Suprapubic skin (tissue), 4 donors: ENCODE measurements at places on chromosomes 5 and 9.

DNA sequence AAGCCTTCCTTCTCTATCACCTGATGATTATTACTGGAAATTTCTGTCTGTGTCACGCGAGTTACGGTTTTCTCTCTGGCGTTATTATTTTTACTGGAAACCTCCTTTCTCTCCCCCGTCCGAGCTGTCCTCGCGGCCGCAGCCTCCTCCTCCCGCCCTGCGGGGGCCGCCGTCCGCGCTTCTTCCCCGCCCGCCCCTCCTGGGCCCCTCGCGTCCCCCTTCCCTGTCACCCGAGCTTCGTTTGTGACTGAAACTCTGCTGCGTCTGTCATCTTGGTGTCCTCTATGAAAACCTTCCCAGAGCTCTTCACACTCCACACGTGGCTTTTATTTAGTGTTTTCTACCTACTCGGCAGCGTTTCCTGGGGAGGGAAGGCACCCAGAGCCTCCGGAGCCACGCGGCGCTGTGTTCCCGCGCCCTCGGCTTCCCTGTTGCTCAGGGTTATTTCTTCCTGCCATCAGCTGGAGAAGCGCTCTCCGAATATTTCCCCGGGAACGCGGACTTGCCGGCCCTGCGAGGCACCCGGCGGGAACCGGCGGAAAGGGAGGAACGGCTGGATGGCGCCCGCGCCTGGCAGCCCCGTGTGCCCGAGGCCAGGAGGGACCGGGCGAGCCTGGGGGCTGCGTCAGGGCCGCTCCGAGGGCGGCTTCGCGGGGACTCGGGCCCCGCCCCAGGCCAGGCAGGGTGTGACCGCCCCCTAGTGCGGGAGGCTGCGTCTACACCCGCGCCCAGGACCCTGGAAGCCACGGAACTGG is 33.9 kb downstream of the TRIP13 start:
- DNase-seq: no peak

- no peak for DNase-seq
These were observed 133.4 kb downstream of the TRPM3 start for GRCh38 chr9:70987986-70988385.

- DNase-seq: no peak
These were observed 15.1 kb downstream of the RPS14 start for GRCh38 chr5:150434464-150434863.

DNA sequence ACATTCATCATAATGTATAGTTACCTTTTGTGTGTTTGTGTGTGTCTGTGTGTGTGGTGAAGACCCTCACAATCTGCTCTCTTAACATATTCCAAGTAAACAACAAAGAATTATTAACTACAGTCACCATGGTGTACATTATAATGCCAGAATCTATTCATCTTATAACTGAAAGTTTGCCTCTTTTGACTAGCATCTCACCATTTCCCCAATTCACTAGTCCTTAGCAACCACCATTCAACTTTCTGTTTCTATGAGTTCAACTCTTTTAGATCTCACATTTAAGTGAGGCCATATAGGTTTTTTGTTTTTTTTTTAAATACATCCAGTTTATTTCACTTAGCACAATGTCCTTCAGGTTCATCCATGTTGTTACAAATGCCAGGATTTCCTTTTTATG is 83.6 kb downstream of the SMC2 start:
- no peak for DNase-seq

DNA sequence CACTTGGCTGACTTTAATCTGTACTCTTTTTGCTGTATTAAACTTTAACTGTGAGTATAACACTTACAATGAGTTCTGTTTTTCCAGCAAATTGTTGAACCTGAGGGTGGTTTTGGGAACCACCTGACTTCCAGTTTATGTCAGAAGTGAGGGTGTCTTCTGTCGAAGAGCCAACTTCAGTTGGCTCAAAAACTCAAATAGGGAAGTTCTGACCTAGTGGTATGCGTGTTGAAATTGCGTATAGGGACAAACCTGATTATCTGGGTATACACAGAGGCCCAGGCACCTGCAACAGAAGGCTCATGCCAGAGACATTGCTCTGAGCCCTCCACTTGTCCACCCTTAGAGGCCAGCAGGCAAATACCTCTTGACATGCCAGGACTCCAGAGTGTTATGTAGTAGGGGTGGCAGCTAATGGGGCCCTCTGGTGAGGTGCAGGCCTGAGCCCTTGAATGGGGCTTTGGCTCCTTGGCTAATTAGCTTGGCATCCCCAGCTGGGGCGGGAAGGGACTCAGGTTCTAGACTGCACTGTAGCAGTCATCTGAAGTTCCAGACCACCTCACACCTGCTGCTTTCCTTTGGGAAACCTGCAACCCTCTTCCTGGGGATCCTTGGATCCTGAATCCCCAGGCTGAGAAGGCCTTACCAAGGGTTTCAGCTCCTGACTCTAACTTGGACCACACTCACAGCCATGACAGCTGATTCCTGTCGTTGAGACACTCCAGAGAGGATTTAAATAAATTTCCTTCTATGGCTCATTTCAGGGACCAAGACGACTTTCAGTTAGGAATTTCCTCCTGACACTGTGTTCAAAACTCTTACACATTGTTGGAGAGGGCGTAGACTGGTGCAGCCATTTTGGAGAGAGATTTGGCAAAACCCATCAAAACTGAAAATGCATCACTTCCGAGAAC is 189.6 kb downstream of the HSPA4 start:
- no peak for DNase-seq

- no peak for DNase-seq
These were observed 19.7 kb downstream of the WWC1 start for GRCh38 chr5:168311061-168311566.

- DNase-seq: no peak
These were observed 216.8 kb upstream of the RGMB start for GRCh38 chr5:98556712-98557111.

DNA sequence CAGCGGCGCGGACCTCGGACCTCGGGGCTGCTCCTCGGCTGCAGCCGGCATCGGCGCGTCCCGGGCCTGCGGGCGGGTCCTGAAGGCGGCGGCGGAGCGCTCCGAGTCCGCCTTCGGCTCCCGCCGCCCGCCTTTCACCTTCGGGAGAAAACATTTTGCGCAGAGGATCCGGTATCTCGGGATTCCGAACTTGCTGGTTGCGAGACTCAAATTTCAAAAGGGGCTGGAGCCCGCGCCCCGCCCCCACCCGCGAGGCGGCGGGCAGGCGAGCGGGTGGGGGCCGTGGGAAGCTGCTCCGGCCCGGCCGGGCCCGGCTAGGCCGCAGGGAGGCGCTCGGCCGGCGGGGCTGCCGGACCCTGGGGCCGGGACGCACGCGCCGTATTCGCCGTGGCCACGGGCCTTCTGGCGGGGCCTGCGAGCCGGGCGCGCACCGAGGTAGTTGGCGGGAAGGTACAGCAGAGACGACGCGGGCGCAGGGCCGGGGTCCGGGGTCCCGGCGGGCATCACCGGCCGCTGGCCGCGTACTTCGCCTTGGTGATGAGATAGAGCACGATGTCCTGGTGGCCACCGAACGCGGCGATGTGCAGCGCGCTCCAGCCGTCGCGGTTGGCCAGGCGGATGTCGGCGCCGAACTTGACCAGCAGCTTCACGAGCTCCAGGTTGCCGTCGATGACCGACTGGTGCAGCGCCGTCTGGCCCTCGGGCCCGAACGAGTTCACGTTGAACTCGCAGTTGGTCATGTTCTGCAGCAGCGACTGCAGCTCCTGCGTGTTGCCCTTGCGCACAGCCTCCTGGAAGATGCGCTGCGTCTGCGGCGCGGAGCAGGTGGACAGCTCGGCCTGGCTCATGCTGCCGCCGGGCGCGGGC is 757 bp downstream of the NRARP start:
- DNase-seq: no peak

DNA sequence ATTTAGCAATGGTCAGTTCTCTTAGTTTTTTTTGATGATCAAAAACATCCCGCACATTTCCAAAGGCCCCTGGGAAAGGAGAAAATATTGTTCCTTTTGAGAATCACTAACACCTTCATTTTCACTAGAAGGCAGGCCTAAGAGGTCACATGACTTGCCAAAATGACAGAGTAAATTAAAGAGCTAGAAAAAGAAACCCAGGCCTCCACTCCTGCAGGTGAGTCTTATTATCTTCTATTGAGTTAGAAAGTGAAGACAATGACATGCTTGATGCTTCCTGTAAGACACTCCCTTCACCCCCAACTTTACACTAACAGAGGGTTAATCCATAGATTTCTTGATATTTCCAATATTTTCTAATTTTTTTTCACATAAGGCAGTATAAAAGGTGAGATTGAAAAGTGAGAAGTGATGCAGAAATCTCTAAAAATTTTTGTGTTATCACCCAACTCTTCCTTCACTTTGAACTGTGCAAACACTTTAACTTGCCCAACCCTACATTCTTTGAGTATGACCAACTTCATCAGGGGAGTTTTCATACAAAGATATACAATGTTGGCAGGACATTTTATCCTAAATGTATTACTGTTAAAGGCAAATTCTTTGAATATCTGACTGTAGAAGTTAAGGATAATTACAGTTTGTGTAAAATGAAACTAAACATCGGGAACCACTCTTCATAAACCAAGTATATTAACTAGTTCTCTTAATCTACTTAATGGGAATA is 57.1 kb downstream of the SUB1 start:
- no peak for DNase-seq

GRCh38 chr5:78705826-78706225 is 57.3 kb upstream of the LHFPL2 start:
- DNase-seq: no peak

DNA sequence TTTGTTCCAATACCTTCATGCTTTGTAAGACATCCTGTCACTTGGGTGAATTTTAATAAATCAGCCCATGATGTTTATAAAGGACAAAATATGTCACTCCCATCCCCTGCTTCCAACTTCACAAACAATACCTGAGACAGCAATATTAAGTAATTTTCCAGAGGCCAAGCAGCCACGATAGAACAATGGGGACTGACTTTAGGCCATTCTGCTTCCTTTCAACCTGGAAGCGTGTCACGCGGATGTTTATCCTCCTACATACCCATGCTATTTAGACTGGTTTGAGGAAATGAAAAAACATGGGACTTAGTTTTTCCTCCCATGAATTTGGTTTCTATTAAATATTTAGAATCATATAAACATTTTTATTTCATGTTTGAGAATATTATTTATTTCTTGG is 82.9 kb downstream of the GRAMD2B start:
- DNase-seq: no peak

- DNase-seq: no peak
These were observed 117.4 kb upstream of the MARCHF11 start for GRCh38 chr5:16296946-16297345.

- DNase-seq: no peak
These were observed 11.5 kb upstream of the PITX1 start for GRCh38 chr5:135045488-135045887.

- no peak for DNase-seq
These were observed 3.3 kb upstream of the TSLP start for GRCh38 chr5:111068213-111068612.

GRCh38 chr5:37375091-37375490 is 4.0 kb upstream of the WDR70 start:
- DNase-seq: no peak

GRCh38 chr9:133351908-133352634 is 4.1 kb downstream of the RPL7A start:
- no peak for DNase-seq

- DNase-seq: no peak
These were observed 997.1 kb upstream of the ARRDC3 start for GRCh38 chr5:92380069-92380770.

DNA sequence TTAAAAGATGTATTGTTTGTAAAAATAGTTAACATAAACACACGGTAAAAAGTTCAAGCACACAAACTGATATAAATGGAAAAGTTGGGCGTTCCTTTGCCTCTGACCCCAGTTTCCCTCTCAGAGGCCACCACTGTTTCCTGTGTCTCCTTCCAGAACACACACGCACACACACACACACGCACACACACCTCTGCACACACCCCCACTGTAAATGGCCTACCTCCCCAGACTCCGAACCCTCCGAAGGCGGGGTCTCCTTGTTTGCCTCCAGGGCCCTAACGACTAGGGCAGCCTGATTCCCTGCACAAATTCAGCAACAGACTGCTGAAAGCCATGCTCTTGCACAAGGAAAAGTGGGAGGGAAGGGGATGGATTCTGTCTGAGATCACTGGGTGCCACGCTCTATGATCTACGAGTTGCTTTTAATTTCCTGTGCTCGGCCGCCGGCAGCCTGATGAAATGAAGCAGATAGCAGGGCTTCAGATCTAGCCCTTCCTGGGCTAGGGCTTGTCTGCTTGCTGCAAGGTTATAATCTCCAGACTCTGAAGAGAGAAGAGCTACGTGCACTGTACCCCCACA is 184.0 kb upstream of the IL12B start:
- no peak for DNase-seq

DNA sequence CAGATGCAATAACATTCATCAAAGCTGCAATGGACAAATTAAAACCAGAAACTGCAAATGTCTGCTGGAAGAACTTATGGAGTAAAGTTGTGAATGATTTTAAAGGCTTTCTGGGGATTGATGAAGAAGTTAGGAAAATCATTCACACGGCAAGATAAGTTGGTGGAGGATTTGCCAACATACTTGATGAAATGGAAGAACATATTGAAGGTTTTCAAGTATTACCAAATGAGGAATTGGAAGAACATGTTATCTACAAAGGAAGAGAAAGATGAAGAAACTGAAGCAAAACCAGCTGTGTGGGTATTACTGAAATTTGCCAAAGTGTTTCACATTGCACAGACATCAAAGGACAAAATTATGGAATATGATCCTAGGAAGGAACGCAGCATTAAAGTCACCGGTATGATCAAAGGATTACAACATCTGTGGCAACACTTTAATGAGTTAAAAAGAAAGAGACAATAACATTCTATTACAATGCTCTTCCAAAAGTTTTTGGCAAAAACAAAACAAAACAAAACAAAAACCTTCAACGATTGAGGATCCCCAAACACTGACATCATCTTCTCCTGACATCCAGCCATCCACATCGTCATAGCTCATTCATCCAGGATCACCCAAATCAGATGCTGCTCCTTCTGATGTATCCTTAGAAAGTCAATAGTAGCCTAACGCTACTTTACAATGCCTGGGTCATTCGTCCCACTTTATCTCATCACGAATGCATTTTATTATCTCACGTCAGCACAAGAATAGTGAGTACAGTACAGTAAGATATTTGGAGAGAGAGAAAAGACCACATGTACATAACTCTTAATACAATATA is 61.3 kb upstream of the SMC5 start:
- DNase-seq: no peak

GRCh38 chr5:88845081-88845697 is 37.8 kb downstream of the MEF2C start:
- no peak for DNase-seq

DNA sequence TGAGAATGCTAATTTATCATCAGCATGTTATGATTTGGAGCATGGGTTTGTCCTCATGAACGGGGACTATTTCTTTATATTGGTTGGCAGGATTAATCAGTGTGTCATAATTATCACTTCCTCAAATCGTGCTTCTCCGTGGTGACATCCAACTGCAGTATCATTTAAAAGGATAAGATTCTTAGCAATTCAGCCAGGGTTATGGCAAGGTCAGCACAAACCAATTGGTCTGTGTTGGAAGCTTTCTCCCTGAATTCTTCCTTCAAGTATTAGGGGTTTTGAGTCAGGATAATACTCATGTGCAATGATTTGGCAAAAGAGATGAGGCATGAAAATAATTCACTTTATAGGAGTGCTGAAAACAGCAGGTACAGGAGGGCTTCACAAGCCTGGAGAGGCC is 5.5 kb upstream of the CAMLG start:
- no peak for DNase-seq
